ENCODE measurements at places on chromosomes 13 and 19.

DNA sequence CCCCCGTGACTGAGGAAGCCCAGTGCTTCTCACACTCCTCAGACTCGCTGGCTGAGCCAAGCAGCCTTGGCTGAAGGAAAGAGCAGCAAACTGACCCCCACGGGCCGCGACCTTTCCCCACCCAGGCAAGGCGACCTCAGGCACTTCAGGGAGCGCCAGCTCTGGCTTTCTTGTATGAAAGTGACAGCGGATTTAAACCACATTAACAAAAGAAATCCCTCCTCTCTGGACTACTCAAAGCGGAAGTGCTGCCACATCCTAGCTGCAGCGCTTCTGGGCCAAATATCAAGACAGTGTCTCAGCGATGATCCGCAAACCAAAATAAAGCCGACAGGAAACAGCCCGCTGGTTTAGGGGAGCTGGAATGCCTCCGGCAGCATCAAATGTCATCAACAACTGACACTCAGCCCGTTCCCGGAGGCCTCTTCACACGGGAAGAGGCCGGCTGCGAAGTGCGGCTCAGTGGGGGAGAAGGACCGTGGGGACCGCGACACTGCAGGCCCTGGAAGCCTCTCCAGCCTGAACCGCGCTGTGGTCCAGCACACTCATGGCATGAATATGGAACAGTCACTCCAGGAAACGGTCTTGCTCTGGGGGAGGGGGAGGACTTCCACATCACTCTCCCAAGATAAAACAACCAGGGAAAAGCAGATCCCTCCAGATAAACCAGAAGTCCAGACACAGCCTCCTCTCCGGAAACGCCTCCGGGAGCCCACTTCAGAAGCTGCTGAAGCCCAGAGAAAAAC is 1.4 kb downstream of the RASA3 start:
- DNase-seq, result peak; percentile 66

GRCh38 chr13:96946709-96947311 is 47.5 kb downstream of the OXGR1 start:
- DNase-seq, result no peak

DNA sequence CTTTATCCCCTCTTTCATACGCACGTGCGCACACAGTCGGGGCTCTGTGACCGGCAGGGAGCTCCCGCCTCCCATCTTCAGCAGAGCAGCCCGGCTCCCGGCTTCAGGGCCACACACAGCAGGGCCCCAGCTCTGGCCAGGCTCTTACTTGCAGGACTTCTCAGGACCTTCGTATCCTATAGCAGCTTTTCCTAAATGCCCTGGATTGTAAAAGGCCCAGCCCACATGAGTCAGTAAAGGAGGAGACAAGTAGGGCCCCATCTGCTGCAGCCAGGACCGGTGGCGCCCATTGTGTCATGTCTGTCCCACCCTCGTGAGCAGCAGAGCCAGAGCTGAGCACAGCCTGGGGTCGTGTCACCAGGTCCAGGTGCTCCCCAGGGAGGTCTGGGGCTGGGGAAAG is 107.6 kb upstream of the VSTM2B start:
- DNase-seq, result no peak

GRCh38 chr13:83378908-83379307 is 503.4 kb downstream of the SLITRK1 start:
- DNase-seq, result no peak

DNA sequence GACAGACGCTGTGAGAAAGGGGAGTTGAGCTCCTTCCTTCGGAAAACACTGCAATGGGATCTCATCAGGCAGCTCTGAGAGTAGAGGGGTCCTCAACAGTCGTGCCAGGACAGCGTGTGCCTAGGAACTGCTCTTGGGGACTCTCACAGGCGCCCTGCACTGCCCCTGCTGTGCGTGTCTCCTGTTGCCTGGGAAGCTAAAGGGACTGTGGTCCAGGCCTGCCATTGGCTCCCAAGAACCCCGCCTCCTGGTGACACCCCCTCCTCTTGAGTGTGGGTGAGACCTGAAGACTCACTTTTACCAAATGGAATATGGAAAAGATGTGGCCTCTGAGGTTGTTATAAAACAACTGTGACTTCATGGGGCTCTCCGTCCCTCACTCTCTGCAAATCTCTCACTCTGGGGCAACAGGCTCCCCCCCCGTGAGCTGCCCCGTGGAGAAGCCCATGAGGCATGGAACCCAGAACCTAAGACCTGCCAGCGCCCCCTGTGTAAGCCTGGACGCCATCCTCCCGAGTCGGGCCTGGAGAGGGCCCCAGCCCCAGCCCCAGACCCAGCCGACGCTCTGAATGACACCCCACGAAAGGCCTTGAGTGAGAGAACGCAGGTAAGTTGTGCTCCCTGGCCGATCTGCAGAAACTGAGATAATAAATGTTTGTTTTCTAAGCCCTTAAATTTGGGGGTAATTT is 302.7 kb downstream of the FGF9 start:
- peak; percentile 15 for DNase-seq

DNA sequence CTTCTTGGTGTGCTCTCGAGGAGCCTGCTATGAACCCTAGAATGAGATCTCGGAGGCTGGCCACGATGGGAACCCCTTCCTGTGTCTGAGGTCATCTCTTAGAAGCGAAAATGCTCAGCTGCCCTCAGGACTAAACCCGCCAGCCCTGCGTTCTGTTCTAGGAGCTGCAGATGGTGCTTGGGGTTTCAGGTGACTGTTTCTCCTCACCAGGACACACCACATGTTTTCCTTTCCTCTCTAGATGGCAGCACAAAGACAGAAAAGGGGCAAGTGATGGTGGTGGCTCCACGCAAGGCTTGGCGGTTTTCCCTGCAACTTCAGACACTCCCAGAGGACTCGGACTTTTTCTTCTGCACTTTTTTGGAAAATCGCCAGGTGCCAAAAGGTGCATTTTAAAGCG is 60.1 kb downstream of the RNASEH2B start:
- no peak for DNase-seq

GRCh38 chr13:111420113-111420876 is 99.9 kb downstream of the TEX29 start:
- DNase-seq, result no peak

DNA sequence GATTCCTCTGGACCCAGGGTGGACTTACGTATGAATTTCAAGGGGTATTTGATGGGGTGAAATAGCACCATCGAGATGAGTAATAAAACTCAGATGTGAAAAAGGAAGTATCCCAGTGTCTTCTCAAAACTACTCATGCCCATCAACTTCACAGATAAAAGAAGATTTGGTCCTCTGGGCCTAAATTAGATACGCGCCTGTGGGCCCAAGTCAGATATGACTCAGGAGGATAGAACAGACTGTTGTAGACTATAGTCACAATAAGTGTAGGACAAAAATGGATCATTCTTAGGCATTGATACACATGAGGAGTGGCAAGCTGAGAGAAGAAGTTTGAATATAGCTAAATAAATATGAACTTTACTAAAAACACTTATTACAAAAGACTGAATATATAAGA is 2438.8 kb downstream of the PCDH9 start:
- DNase-seq, result no peak

DNA sequence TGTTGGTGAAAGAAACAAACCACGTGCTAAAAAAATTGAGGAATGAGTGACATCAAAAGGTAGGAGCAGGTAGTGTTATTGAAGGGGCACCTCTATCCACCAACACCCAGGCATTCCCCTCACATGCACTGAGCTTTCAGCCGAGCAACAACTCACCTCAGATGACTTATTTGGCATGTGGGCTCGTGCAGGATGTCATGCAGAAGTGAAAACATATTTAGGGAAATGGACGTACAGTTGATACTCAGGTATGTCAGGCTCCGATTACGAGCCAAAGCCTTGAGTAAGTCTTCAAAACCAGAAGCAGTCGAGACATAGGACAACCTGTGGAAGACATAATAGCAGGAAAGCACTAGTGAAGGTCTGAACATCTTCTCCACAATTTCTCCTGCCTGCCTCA is 30.4 kb downstream of the NLRP11 start:
- no peak for DNase-seq

GRCh38 chr19:8396563-8397203 is 6.5 kb downstream of the RAB11B start:
- DNase-seq, result peak; percentile 84

GRCh38 chr13:26861941-26862340 is 101.4 kb upstream of the GPR12 start:
- DNase-seq, result no peak

DNA sequence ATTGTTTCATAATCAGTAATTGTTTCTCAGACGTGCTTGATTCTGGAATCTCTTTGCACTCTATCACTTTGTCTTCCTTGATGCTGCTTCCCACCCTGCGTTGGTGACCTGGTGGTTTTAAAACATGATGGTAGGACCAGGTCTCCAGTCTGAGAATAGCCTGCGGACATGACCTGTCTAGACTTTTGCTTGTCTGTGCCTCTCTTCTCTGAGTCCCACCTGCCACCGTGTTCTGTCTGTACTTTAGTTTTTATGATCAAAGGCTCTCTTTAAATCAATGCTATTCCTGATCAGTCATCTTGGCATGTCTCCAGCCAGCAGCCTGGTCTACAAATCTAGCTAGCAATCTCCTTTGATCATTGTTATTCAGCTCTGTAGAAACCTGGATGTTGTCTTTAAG is 933.9 kb downstream of the DIAPH3 start:
- no peak for DNase-seq

GRCh38 chr19:42176649-42176989 is 40.9 kb downstream of the DEDD2 start:
- DNase-seq, result no peak

DNA sequence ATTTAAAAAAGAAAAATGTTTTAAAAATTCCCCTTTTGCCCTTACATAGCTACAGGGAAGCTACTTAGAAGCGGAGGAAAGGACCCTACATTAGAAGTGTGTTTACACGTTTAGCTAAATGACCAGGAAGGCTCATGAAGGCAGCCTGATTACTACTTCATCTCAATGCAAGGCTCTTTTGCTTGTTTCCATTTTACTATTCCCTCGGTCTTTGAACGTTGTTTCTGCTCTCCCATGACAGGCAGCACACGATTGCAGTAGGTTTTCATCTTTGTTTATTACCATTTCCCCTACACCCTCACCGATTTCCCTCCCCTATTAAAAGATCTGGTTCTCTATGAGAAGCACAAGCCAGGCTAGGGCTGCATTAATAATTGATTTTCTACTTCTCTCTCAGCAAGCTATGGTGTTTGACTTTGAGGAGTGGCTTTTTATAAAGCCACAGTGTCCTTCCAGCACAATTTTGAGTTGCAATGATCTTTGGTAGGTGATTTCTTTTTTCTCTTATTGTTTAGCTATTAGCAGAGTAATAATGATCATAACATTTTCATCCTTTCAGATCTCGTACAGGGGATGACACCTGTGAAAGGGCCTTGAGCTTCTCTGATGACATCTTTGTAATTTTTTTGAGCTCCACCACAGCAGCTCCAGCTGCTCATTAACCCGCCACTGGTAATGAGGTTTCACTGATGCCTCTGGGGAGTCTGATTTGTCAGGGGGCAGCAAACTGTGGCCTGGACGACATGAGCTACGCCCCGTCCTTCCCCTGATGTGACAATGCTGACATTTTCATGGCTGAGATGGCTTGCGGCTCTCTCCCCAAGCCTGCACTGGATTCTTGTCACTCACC is 670.3 kb downstream of the UQCRFS1 start:
- no peak for DNase-seq

DNA sequence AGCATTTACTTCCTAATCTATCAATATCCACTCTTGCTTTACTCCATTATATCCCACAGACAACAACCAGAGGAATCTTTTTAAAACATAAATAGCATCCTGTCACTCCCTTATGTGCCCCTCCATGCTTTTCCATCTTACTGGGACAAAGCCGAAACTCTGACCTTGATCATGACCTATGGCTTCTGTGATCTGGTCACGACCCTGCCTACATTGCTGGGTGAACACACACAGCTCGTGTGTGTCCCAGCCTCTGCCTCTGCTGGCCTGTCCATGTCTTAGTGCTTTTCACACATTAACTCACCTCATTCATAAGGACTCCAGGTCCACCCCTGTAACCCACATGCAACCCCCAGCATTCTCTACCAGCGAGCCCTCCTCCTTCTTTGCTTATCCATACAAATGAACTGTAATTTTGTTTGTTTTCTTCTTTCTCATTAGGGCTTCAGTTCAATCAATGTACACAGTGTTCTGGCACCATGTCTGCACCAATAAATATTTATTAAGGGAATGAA is 95.9 kb upstream of the RAP2A start:
- DNase-seq, result no peak

- no peak for DNase-seq
Observed at GRCh38 chr19:17074634-17075034, 618 bp downstream of the HAUS8 start.

DNA sequence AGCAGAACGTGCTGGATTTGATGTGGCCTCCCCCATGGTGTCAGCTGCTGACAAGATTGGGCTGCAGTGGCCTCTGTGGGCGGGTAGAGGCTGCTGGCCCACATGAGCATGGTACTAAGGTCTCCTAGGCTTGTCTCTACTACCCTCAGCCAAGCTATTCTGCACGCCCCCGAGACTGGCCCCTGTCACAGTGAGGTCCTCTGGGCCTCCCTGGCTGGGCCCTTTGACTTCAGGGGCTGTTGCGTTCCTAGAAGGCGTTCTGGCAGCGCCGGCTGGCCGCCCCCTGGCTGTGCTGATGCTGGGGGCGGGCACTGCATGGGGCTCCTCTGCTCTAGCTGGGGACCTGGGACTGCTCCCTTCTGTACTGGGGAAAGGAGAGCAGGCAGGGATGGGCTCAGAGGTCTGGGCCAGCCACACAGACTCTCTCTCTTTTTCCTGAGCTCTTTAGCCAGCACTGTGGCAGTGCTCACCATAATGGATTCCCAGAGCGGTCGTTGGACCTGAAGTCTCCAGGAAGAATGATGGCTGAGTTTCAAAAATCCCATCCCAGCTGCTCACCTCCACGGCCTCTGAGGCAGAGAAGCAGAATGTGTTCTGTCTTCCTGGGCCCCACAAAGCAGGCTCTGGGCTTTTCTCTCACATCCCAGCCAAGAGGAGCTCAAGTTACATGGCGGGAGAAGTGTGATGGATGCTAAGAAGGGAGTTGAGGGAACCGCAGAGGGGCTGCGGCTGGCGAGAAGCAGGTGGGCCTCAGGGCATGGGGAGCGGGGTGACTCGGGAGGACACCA is 32.3 kb downstream of the TSSK6 start:
- DNase-seq, result no peak

DNA sequence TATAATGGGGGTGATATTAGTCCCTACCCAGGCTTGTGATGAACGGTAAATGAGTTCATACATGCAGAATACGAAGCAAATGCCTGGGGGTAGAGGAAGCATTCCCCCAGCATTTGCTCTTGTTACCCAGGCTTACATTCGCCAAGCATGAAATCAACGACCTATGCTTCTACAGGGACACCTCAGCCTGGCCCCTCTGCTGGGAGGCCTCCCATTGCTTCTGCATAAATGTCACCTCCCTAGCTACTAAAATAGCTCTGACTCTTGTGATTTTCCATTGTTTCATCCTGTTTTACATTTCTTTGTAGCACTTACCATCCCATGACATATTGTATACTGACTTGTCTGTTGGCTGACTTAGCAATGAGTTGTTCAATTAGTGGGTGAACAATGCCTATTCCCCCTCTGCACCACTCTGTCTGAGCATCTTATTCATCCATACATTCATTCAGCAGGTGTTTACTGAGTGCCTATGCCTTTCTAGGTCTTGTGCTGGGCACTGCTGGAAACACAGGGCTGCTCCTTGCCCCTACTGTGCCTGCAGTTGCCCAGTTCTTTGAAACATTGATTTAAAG is 47.0 kb downstream of the SPTBN4 start:
- no peak for DNase-seq
